Glutamatergic neuron (in vitro differentiated cells): ENCODE measurements at places on chromosomes 7 and 10. TPM values are rescaled to one million over a fixed set of nuclear protein-coding genes. Genes with fewer than 3 reads are reported as not detected.
A peak's percentile ranks its signal among the peaks of the same experiment; 100 is the strongest.

Gene MTPN
- total RNA-seq = 181 TPM

Gene SEMA3C
- 91.3 TPM for total RNA-seq

- H3K36me3 ChIP-seq = peaks cover 4% of the 10 kb centered on the region
- H3K4me1 ChIP-seq = peaks cover 14% of the 10 kb centered on the region
- peak overlapping the region; percentile 35 for H3K4me3 ChIP-seq
- H3K27me3 ChIP-seq = peaks cover 4% of the 10 kb centered on the region
- no peak for DNase-seq
Observed at GRCh38 chr7:101365956-101366355, 3.3 kb downstream of the COL26A1 start.

- H3K36me3 ChIP-seq = no peaks in the 10 kb centered on the region
- peaks cover 5% of the 10 kb centered on the region for H3K4me1 ChIP-seq
- peaks cover 2% of the 10 kb centered on the region for H3K27me3 ChIP-seq
- H3K27ac ChIP-seq = no peak overlapping the region
- H3K4me3 ChIP-seq = no peak overlapping the region
- no peak for DNase-seq
Observed at GRCh38 chr10:98010939-98011685, 19.3 kb downstream of the CRTAC1 start.

DNA sequence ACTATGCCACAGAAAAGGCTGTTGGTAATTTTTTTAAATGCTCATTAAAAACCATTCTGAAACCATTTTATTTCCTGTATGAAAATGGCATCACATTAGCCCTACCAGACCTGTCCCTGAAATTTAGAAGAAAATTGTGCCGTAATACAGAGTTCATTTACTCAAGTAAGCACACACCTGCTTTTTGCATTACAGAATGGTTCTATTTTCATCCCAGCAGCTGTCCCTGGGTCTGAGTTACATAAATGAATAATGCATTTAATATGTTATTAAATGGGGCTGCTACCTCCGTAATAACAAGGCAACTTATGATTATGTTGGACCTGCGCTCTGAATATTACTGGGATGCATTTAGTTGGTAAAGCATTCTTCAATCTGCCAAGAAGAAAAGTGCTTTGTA lies 508.9 kb downstream of the SORCS1 start:
- H3K27ac ChIP-seq = no peak overlapping the region
- H3K36me3 ChIP-seq = no peaks in the 10 kb centered on the region
- DNase-seq = no peak

GRCh38 chr7:90430614-90431460 lies 27.6 kb downstream of the CLDN12 start:
- H3K4me3 ChIP-seq = no peak overlapping the region
- peaks cover 11% of the 10 kb centered on the region for H3K36me3 ChIP-seq
- H3K27ac ChIP-seq = no peak overlapping the region
- H3K27me3 ChIP-seq = peaks cover 6% of the 10 kb centered on the region
- no peaks in the 10 kb centered on the region for H3K4me1 ChIP-seq
